Thymus (tissue), 14 donors: ENCODE measurements at places on chromosomes 16 and 17. TPM values are rescaled to one million over a fixed set of nuclear protein-coding genes. Genes with fewer than 3 reads are reported as not detected.

UTS2R gene
- total RNA-seq, result 0.33 TPM

- DNase-seq, result peak; percentile 59
Observed at GRCh38 chr17:72725433-72726068, 366.9 kb downstream of the SLC39A11 start.

TNS4 gene
- total RNA-seq, result 0.19 TPM

CARD14 gene
- 0.38 TPM for total RNA-seq

- no peak for DNase-seq
Observed at GRCh38 chr17:17379197-17379991, 76.2 kb downstream of the NT5M start.
